Activated T-helper 1 cell treated with anti-CD3 and anti-CD28 coated beads, Interleukin-2, amount 50 U/mL, for 16 hours (primary cell): ENCODE measurements at places on chromosomes 5 and 9.

- no peak for DNase-seq
Measured at GRCh38 chr5:67146981-67147380, 49.6 kb downstream of the CD180 start.

DNA sequence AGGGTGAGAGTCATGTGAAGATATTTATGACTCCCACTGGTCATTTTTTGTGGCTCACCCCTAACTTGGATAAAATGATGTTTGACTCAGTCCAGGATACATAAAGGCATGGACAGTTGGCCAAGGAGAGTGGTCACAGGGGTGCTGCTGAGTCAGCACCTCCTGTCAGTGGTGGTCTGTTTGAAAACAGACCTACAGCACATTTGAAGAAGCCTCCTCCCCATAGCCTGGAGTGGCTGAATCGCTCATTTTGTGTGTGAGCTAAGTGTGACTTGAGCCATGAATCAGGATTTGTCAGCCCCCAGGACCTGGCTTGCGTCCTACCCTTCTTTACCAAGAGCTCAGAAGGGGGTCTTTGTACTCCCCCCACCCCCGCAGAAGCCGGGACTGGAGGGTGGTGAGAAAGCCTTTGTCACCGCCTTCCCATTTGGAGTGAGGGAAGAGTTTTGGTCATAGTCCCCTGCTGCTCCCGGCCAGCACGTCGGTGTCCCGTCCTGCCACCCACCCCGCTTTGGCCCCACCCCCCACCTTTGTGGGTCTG lies 35.6 kb downstream of the TRIO start:
- no peak for DNase-seq

- no peak for DNase-seq
Measured at GRCh38 chr9:111605041-111605559, 5.7 kb upstream of the PTGR1 start.

- DNase-seq: no peak
Measured at GRCh38 chr5:43045236-43045635, 5.1 kb upstream of the ANXA2R start.

- no peak for DNase-seq
Measured at GRCh38 chr5:130912088-130912487, 253.0 kb downstream of the HINT1 start.

GRCh38 chr5:115985802-115986757 lies 23.8 kb downstream of the LVRN start:
- DNase-seq: no peak

DNA sequence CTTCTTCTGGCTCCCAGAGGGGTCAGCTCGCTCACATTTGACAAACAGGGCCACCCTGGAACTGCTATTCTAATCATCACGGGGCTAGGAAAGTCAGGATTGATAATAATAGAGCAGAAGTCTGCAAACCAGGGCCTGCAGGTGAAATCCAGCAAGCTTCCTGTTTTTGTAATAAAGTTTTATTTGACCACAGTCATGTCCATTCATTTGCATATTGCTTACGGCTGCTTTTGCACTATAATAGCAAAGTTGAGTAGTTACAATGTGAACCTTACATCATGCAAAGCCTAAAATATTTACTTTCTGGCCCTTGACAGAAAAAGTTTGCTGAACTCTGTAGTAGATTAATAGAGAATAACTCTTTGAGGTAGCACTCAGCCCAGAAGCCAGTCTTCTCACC lies 63.2 kb upstream of the CTXN3 start:
- DNase-seq: no peak

DNA sequence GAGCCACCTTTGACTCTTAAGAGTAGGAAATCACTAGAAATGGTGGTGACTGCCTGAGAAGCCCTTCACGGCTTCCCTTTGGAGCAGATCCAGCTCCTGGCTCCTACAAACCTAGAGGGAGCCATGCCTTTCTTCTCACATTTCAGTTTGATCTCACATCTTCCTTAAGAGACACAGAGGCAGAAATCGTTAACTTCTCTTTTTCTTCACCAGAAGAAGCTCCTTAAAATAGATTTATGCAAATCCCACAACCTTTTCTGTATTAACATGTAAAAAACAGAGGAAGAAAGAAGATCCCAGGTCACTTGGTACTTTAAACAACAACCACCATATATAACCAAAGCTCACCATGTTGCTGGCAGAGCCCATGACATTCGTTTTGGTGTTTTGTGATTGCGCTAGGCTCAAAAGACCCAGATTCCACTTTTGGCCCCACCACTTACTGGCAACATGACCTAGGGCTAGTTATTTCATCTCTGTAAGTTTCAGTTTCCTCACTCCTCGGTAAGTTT lies 29.6 kb downstream of the PAX5 start:
- no peak for DNase-seq
